ENCODE measurements at places on chromosomes 4 and X. TPM values are rescaled to one million over a fixed set of nuclear protein-coding genes. Genes with fewer than 3 reads are reported as not detected.

The SLC2A9 gene
- total RNA-seq = 3.0 TPM

- DNase-seq = no peak
- peaks cover 4% of the 10 kb centered on the region for H3K4me1 ChIP-seq
- H3K4me3 ChIP-seq = peak overlapping the region; percentile 70
- no peaks in the 10 kb centered on the region for H3K27me3 ChIP-seq
- peak overlapping the region; percentile 80 for H3K27ac ChIP-seq
Observed at GRCh38 chrX:24026432-24026831, 554 bp downstream of the KLHL15 start.

The MAGEB6 gene
- total RNA-seq = not detected

The KLF3 gene
- 17.1 TPM for total RNA-seq

The GAGE12D gene
- not detected for total RNA-seq

The MAGEB17 gene
- not detected for total RNA-seq

DNA sequence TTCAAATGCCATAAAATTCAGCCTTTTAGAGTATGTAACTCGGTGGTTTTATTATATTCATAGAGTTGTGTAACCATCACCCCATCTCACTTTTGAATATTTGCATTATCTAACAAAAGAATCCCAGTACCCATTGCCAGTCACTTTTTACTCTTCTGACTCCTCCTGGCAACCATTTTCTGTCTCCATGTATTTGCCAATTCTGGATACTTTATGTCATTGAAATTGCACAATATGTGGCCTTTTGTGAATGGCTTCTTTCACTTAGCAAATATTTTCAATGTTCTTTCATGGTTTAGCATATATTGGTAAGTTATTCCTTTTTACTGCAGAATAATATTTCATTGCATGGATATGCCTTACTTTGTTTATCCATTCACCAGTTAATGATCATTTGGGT, 79.9 kb downstream of the SLIT2 start:
- no peak overlapping the region for H3K27ac ChIP-seq
- H3K27me3 ChIP-seq = no peaks in the 10 kb centered on the region
- DNase-seq = no peak
- no peaks in the 10 kb centered on the region for H3K36me3 ChIP-seq
- no peak overlapping the region for H3K4me3 ChIP-seq
- no peaks in the 10 kb centered on the region for H3K4me1 ChIP-seq

The RAB9B gene
- total RNA-seq = 0.35 TPM

The GAGE12G gene
- total RNA-seq = not detected

Measured in CD8-positive, alpha-beta memory T cell (primary cell).